ENCODE measurements at places on chromosomes 1 and 21.

DNA sequence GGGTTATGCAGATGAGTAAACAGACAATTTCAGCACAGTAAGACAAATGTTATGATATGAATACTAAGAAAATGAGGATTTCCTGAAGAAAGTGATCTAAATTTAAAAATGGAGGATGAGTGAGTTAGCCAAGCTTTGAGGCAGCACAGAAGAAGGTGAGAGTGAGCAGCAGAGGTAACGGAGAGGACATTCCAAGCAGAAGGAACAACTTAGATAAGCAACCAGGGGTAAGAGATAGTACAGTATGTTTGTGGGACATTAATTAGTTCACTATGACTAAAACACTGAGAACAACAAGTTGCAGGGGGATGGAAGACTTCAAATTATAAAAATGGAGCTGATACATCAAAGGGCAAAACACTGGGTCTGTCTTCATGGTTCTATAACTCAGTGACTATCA, 22.8 kb downstream of the PRPF38A start:
- no peak for DNase-seq

DNA sequence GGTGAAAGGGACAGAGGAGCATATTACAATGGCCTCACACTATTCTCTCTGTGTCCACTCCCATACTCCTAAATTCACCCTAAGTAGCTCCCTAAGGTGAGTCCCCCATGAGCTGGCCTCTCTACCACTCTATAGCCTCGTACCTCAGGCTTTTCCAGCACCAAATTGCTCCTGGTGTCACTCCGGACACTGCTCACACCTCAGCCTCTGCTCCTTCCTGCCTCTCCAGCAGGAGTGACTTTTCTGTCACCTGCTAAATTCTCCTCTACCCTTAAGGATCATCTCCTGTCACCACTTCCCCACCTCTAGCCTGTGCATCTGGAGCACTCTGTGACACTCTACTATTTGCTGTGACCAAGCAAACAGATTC, 65.8 kb upstream of the CAMK1G start:
- DNase-seq = no peak

DNA sequence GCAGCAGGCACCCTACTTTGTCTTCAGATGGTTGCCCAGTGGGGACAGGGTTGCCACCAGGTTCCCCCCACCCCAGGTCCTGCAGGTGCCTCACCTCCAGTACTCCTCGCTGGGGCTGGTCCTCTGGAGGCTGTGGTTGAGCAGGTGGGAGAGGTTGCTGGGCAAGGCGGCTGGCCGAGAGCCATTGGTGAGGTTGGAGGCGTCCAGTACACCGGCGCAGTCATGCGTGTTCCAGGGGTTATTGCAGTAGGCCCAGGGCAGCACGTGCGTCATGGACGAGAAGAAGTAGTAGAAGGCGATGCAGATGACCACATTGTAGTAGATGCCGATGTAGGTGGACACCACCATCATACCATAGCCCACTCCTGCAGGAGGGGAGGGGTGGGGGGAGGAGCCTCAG, 16.9 kb downstream of the CCDC24 start:
- no peak for DNase-seq

GRCh38 chr1:2135441-2135841, 59.1 kb downstream of the FAAP20 start:
- DNase-seq = no peak

GRCh38 chr1:114435088-114435715, 75.8 kb downstream of the TRIM33 start:
- no peak for DNase-seq

- no peak for DNase-seq
These were observed 58.4 kb upstream of the COL6A1 start for GRCh38 chr21:45923146-45923545.

DNA sequence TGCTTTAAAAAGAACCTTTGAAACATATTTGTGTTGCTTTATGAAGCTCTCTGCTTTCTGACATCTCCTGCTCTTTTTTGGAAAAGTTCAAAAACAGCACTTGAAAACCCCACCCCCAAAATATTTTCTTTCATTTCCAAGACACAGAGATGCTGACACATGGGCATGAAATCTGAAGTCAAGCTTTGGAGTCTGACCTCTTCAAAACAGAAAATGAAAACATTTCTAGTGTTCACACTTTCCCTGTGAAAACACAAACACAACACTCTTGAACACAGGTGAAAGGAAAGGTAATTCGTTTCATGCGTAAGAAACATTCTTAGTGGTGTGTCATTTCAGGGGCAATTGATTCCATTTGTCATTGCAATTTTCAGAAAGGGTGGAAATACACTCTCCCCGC, 10.8 kb downstream of the NGF start:
- no peak for DNase-seq

DNA sequence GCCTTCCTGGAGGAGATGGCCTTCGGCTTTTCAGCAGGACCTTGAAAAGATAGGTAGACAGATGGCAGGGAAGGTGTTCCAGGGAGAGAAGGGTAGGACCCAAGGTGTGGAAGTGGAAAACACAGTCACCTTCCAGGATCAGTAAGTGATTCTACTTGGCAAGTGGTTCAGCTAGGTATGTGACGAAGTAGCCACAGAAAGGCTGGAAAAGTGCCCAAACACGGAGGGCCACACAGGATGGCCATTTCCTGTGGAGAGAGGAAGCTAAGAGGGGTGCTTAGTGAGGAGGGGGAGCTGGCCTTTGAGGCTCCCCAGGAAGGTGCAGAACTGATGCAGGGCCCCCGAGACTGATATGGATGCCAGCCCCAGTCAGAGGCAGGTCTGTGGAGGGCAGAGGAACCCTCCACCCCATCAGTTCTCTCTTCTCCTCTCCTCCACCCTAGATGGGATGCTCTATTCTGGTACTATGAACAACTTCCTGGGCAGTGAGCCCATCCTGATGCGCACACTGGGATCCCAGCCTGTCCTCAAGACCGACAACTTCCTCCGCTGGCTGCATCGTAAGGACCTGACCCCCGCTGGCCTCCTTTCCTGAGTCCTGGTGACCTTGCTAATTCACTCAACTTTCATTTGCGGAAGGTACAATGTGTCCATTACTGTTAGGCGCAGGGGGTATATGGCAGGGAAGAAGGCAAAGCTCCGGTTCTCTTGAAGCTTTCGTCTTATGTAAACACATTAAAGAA, 6.8 kb downstream of the SEMA4A start:
- DNase-seq = no peak

DNA sequence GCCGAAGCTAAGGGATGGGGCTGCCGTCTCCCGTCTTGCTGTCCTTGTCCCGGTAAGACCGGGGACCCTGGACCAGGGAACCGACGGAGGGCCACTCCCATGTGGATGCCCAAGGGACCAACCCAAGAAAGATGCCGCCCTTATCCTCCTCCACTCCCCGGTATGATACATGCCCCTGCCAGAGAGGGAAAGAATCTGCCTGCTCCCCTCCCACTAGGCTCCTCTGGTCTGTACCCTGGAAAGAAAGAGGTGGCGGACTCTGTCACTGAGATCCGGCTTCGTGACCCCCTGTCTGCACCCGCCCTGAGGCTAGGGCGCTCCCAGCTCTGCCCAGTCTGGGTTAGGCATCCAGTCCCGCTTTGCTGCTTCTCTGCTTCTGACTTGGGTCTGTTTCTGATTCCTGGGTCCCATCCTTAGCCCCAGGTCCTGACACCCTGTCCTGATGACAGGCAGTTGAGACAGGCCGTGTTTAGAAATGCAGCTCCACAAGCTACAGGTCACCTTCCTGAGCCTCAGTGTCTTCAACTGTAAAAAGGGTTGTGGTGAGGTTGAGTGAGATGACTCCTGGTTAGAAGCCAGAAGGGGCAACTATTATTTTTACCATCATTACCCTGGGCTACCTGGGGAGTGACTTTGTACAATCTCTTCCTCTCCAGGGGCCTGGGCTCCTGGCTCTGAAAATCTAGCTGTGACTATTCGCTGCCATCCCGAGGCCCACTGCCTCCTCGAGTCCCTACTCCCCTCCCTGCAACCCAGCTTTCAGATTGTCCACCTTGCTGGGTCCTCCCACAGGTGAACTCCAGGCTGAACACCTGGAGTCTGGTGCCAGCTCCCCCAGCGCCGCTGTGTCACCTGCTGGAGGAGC, 3.7 kb downstream of the MATN1 start:
- no peak for DNase-seq

- peak; percentile 58 for DNase-seq
These were observed 241.0 kb downstream of the KCNJ6 start for GRCh38 chr21:37675202-37675801.

DNA sequence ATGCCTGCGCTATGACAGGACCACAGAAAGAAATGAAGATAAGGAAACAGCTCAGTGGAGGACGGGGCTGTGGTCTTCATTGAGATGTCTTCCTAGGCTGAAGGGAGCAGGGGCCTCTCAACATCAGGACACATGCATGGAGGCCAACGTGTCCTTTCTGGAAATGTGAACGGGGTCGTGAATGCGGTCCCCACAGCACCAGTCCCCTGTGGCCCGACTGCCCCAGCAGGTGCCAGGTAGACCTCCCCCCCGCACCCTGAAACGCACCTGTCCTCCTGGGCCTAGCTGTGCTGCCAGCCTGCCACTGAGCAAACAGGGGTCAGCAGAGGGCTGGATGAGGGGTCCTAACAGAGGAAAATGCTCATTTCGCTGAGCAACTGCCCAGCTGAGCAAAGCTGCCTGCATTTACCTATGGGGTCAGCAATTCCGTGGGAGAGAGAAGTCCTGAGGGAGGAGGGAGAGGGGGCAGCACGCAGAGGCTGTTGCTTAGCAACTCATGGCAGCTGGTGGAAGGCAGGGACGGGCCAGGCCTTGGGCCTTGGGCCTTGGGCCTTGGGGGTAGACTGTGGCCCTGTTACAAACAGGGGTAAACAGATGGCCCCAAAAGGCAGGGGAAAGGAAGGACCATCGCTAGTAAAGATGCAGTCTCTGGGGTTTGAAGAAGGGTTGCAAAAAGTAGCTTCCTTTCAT, 77.4 kb downstream of the NPHP4 start:
- DNase-seq = no peak

DNA sequence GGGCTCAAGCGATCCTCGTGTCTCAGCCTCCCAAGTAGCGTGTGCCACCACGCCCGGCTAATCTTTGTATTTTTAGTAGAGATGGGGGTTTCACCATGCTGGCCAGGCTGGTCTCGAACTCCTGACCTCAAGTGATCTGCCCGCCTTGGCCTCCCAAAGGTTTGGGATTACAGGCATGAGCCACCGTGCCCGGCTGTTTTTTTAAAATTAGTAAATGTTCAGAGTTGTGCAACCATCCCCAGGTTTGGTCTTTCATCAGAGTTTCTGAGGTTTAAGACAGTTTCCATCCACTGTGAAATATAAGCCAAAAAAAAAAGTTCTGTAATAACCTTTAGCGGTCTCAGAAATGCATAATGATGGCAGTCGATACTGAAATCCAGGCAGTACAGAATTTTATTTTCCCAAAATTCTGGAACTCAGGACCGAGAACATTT, 550 bp upstream of the SYT11 start:
- no peak for DNase-seq

- DNase-seq = no peak
These were observed 16.0 kb upstream of the CHAF1B start for GRCh38 chr21:36369064-36369685.

DNA sequence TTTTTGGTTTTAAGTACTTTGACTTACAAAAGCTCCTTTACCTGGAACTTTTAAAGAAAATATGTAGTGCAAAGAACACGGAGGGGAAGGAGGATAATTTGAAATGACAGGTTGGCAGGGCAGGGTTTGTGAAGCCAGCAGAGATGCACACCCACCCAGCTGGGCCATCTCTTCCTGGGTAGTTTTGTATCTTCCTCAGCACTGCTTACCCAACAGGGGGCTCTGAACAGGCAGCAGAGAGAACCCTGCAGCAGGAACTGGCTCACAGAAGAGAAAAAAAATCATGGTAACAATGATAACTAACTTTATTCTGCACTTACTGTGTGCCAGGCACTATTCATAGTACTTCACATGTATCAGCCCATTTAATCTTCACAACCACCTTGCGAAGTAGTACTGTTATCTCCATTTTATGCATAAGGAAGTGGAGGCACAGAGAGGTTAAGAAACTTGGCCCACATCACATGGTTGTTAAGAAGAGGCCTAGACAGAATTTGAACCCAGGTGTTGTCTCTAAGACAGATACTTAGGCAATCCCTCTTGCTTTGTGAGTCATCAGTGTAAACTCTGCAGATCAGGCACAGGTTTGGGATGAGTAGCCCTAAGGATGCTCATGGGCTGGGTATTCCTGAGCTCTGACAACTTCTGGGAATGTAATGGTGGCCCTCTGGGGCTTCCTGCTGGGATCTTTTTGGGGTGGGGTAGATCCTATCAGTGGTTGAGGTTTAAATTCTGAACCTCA, 60.8 kb downstream of the ELK4 start:
- no peak for DNase-seq

GRCh38 chr1:33944846-33945245, 81.0 kb downstream of the HMGB4 start:
- no peak for DNase-seq

- no peak for DNase-seq
These were observed 148.2 kb upstream of the PALMD start for GRCh38 chr1:99497690-99498089.

DNA sequence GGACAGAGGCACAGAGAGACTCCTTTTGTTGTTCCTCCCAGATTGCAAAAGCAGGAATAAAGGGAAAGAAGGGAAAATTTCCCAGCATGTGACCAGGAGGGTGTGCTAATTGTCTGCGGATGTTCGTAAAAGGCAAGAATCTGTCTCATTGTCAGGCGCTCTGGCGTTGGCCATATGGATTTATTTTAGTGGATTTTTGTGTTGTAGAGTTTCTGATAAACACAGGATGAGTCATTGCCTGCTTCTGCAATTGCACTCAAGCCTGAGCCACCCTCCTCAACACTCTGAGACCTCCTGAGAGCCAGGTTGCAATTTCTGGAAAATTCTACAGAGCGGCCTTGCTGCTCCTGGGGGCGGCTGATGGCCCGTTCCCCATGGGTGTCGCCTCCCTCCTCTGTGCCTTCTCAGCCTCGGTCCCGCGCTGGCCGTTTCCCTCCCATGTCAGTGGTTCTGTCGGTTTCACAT, 227.7 kb downstream of the KAZN start:
- no peak for DNase-seq

Data from GM12891 (cell line).